ENCODE measurements at places on chromosomes 16 and 17. TPM values are rescaled to one million over a fixed set of nuclear protein-coding genes. Genes with fewer than 3 reads are reported as not detected.

ARL5C gene
- not detected for total RNA-seq

DNA sequence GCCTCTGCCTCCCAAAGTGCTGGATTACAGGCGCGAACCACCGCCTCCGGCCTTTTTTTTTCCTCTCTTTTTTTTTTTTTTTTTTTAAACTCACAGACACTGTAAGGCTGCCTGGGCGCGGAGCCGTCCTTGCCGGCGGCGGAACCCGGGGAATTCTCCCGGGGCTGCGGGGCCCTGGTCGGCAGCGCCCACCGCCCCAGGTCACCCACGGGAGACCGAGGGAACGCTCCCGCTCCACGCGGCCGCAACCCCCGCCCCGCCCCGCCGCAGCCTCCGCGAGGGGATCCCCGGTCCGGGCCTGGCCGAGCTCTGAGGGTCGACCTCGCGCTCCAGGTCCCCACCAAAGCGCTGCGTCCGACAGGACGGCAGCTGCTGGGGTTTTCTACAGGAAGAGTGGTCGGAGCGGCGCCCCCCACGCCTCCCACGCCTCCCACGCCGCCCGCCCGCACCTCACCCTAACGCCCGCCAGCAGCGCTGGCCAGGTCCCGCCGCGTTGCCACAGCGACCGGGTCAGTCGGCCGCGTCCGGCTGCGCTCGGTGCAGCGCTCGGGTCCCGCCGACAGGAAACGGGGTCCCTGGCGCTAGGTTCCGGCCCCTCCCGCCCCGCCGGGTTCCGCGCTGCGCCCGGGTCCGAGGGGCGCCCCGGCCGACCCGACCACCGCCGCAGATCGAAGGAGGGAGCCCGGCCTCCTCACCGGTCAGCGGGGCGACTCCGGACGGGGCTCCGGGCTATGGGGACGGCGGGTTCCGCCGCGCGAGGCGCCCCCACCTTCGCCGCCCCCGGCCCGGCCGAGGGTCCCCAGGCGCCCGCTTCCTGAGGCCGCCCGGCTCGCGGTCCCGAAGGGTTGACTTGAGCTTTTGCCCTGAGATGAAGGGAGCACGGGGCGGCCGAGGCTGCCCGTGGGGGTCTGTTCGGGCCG lies at the start of gene CCDC57:
Gene CCDC57 (minus strand): TSS at position 512 of the 920 bp plus-strand sequence. CDS start 10,898 bp downstream, outside the sequence.
- DNase-seq, result peak; percentile 88

- no peak for DNase-seq
Observed at GRCh38 chr17:9177212-9177611, 155.9 kb downstream of the NTN1 start.

CFAP20 gene
- total RNA-seq, result 23.3 TPM

DNA sequence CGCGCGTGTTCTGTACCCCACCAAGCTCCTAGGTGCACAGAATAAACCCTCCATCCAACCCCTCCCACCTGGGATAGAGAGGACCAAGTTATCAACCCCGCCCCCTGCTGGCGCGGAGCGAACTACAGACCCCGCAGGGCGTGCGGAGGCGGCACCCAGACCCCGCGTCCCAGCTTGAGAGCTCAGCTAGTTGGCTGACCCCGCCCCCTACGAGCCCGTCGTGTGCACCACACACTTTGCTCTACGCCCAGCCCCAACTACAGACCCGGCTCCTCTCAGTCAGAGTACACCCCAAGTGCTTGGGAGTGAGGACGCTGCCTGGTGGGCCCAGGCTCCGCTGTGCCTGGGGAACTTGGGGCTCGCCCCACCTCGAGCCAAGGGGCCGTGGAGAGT lies 1.5 kb downstream of the GRIN2A start:
- DNase-seq, result peak; percentile 35

DNA sequence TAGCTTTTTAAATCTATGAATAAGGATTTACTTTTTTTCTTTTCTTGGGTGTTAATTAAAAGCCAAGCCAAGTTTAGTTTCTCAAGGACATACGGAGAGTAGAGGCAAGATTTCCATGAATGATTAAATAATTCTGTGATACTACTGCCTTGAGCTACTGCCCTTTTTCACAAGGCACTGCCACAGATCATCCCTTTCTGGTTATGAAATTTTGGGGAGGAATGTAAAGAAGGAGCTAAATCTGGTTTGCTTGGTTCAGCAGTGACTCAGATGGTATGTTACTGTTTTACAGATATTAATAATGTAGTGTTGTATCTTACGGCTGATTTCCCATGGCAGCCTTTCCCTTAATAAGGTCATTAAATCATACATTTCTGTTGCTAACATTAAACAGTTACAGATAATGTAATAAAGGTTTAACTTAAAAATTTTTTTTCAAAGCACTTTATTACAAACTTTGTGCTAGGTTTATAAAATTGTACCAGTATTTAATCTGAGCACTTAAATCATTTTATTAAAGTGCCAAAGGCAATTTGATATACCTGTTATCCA lies 2.6 kb downstream of the WSB1 start:
- no peak for DNase-seq

PRR15L gene
- total RNA-seq, result 101 TPM

DNA sequence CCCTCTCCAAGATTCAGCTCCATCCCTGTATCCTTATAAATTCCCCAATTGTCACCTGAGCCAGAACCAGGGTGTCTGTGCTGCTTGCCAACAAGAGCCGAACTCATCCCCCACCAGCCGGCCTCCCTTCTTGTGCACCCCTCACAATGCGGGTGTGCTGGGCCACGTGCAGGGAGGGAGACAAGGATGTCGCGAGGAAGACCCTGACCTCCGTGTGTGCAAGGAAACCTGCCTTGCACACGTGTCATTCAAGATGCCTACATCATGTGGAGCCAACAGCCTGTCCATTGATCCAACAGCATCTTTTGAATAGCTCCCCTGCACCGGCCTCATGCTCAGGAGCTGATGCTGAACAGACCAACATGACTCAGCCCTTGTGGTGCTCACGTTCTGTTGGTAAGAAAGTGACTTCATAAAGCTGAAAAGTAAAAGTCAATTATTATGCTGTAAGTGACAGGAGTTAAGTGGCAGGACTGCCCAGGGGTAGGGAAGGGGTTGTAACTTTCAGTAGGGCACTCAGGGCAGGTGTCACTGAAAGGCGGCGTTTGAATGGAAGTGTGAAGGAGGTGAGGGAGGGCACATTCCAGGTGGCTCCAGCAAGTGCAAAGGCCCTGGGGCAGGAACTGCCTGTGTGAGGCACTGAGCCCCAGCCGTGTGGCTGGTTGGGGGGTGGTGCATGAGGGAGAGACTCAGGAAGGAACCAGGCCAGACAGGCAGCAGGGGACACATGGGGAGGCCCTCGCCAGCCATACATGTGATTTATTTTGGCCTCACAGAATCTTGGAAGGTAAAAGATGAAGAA lies 302.2 kb downstream of the FOXL1 start:
- DNase-seq, result no peak

GDPD1 gene
- 4.9 TPM for total RNA-seq

TMC5 gene
- 122 TPM for total RNA-seq

TBX2 gene
- 8.2 TPM for total RNA-seq

SDR42E2 gene
- not detected for total RNA-seq

Measured in mucosa of descending colon (tissue), 3 donors.